GF-D8 (cell line): ENCODE measurements at places on chromosomes 16 and 17.

DNA sequence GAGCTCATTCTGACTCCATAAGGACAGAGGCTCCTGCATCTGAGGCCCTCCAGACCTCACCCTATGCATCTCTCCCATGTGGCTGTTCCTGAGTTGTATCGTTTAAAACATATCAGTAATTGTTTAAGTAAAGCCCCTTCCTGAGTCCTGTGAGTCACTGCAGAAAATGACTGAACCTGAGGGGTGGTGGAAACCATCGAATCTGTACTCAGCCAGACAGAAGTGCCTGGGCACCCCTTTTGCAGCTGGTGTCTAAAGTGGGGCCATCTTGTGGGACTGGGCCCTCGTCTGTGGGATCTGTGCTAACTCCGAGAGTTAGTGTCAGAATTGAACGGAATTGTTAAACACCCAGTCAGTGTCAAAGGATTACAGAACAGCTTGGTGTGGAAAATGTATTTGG, 25.4 kb downstream of the CMTM3 start:
- no peak for DNase-seq

DNA sequence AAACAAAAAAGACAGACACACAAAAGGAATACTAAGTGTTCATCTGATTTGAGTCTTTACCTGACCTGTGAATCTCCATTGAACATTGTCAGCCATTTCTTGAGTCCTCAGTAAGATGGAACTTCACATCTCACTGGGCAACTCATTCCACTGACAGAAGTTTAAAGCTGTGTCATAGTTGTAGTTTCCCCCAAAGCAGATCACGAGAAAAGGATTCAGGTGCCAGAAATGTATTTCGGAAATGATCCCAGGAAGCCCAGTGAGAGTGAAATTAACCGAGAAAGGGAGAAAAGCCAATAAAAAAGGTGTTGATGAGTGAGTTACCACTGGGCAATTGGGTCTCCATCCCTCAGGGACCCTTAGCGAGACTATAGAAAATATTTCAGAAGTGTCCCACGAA, 6.5 kb downstream of the CHD9 start:
- DNase-seq, result no peak

DNA sequence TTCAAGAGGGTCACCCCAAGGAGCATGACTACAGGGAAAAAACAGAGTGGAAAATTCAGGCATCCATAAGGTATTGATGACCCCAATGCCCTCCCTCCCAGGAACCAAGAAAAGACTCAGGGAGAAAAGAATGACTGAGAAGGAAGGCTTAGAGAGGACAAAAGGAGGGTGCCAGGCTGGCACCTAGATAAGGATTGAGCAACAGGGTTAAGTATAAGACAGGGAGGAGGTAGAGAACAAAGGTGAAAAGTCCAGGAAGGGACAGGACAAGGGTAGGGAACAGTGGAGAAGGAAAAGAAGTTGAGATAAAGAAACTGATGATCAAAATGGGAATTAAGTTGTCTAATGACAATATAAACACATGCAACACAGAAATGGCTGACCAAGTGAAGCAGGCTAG, 2.5 kb downstream of the SLC35B1 start:
- no peak for DNase-seq

DNA sequence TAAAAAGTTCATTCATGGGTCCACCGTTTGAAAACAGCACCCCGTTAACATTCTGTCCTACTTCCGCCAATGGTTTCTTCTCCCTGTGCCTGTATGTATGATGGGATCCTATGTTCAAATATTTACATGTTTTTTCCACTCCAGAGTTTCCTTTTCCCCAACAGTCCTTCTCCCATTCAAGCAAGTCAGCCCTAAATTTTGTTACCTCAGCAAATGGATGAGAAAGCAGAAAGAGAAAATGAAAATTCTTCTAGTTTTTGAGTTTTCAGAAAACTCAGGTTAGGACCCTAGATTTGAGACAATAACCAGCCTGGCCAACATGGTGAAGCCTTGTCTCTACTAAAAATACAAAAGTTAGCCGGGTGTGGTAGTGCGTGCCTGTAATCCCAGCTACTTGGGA, 3.5 kb upstream of the ERN2 start:
- DNase-seq, result no peak

GRCh38 chr17:68389041-68389440, 68.3 kb downstream of the WIPI1 start:
- DNase-seq, result no peak

DNA sequence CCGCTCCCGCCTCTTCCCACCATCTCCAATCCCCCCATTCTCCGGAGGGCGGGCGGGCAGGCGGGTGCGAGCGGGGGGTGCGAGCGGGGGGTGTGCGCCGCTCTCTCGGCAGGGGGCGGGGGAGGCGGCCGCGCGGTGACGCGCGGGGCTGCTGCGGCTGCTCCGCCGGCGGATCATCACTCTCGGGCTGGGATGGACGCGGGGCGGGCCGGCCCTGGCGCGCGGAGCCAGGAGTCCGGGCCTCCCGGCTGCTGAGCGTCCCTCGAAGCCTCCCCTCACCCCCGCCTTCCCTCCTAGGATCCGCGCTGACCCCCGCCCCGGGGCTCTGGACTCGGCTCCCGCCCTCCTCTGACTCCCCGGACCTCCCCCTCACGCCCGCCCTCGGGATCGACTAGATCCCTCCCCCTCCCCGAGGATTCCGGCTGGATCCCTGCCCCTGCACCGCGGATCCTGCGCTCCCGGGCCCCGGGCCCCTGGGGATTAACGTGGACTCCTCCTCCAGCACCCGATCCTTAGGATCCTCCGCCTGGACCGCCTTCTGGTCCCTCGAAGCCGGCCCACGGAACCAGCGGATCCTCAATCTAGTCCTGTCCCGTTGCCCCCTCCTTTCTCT, 946 bp upstream of the TMEM256 start:
- no peak for DNase-seq

- no peak for DNase-seq
These were observed 113.4 kb upstream of the KCNJ16 start for GRCh38 chr17:69961501-69962145.

- DNase-seq, result no peak
These were observed 198.0 kb upstream of the MAF start for GRCh38 chr16:79798416-79799053.

DNA sequence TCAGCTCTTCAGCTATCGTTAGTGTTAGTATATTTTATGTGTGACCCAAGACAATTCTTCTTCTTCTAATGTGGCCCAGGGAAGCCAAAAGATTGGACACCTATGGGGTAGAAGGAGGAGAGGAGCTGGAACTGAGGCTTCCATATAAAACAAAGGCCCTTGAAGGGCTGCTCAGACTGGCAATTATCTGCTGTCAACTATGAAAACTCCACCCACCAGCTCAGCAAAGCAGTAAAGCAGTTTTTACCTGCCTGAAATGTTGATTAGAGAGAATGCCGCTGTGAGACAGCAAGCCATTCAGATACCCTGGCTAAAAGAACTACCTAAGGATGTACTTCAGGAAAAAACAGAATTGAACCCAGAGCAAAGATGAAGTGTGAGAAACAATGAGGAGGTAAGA, 45.9 kb upstream of the GNAO1 start:
- no peak for DNase-seq

- DNase-seq, result no peak
These were observed 3.8 kb upstream of the DCXR start for GRCh38 chr17:82041144-82041814.

GRCh38 chr17:41009301-41009760, 403 bp upstream of the KRTAP3-1 start:
- no peak for DNase-seq

DNA sequence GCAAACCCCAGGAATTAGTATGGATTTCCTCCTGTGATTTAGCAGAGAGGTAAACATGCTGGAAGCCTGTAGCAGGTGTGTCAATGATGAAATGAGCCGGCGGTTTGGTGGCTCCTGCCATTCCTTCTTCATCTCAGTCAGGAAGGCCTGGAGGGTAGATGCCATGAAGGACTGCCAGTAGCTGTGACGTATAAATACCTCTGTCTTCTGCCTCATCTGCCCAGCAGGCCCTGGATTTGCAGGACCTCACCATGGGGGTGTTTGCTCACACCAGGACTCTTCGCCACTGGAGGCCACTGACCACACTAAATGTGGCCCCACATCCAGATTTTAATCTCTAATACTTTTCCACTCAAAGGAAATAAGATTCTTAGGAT, 16.1 kb upstream of the SLC4A1 start:
- no peak for DNase-seq

DNA sequence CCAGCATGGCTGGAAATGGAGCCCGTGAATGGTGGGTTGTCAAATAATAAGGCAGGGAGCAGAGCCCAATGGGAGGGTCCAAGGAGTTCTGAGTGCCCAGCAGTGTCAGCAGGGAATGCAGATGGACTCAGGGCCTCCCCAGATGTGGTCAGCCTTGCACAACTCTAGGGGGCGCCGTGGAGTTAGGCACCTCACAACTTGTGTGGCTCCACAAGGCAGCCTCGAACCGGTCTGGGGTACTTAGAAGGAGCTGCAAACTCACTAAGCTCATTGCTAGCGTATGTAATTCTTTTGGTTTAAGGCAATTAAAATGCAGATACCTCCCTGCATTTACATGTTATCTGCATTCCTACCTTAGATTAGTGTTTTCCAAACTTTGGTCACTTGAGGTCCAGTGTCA, 18.1 kb downstream of the IRF8 start:
- no peak for DNase-seq

DNA sequence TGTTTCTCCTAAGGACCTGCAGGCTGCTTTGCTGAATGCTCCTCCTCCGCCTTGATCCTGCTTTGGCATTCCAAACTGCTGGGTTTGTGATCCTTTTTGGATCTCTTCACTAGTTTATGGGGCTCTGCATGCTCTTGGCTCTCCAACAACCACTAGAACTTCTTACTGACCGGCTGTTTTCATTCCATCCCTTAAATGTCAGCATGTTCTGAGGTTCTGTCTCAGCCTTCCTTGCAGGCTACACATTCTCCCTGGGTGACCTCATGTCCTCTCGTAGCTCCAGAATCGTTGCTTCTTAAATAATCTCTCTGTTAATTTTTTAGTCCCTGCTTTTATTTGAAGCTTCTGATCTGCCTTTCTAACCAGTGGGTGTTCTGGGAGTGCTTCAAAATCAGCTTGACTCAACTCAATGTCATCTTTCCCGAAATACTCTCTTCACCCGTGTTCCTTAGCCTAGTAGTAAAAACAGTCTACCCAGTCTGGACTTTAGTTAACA, 119.0 kb upstream of the HS3ST2 start:
- no peak for DNase-seq

DNA sequence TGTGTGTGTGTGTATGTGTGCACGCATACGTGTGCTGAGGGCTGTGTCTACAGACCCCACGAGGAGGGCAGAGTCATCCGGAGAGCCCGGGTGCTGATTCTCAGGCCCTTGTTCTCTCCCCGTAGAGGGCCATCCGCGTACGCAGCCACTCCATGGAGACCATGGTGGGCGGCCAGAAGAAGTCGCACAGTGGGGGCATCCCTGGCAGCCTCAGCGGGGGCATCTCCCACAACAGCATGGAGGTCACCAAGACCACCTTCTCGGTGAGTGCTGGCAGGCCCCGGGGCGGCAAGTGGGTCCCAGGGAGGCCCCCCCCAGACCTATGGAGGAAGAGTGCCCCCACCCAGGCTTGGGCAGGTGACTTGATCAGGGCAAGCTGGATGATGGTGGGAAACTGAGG, 45.5 kb downstream of the OR1D5 start:
- no peak for DNase-seq

- DNase-seq, result no peak
These were observed 36.5 kb downstream of the HOXB1 start for GRCh38 chr17:48494335-48494734.

- no peak for DNase-seq
These were observed 17.2 kb downstream of the USP31 start for GRCh38 chr16:23131931-23132621.

GRCh38 chr17:81556863-81557262, 4.7 kb upstream of the FAAP100 start:
- no peak for DNase-seq
